ENCODE measurements at places on chromosomes 7 and 10.

- no peak for DNase-seq
Measured at GRCh38 chr7:36058020-36058592, 94.9 kb upstream of the EEPD1 start.

DNA sequence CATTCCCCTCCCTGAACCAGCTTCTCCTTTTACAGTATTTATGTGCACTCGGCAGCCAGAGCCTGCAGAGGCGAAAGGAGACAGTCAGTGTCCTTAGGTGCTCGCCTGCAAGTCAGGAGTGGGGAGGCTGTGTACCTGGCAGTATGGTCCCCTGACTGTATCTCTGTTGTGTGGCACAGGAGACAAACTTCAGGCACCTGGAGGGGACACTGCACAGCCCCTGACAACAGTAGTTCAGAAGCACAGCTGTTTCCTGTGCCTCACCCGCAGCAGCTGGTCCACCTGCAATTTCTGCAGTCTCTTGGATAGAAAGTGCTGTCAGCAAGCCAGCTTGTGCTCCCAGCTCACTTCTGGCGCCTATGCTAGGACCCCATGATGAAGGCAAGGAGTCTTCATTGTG is 73.4 kb upstream of the LAMB4 start:
- no peak for DNase-seq

DNA sequence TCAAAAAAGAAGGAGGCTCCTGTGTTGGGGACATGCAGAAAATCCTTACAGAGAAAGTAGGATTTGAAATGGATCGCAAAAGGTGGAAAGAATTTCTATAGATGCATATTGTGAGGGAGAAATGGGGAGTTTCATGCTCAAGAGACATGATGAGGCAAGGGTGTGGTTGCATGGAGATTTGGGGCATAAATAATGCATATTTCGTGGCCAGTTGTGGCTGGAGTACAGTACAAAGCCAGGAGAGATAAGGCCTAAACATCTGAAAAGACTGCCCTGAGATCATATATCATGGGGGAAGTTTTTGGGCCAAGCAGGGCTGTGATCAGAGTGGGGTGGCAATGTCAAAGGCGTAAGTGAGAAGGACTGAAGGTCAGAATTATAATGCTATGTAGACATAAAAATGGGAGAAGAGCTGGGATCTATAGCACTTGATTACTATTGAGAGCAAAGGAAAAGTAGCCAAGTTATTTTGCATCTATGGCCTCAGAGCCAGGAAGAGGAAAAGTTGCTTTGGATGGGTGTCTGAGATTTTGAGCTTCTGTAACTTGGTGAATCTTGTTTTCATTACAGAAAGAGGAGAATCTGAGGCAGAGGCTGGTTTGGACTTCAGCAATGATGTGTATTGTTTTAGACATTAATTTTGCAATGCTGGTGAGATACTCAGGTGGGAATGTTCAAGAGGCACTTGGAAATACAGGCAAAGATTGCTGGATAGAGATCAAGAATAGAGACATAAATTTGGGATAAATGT is 166.6 kb downstream of the INHBA start:
- no peak for DNase-seq

DNA sequence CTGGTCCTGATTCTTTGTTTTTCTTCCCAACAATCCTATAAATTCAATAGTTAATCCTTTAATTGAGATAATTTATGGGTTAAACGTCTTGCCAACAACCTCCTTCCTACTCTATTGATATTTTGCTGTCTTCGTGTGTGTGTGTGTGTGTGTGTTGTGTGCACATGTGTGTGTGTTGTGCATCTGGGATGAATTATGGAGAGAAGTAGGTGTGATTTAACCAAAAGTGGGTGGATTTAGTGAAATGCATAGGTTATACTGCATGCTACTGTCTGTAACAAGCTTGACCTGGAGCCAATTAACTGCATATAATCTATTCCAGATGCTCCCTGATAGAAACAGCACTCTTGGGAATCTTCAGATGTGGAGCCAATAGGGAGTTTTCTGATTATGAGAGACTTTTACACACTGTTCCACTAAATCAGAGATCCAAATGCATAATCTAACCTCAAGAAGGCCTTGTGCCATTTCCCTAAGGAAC is 61.2 kb downstream of the SEMA3D start:
- DNase-seq = no peak

- no peak for DNase-seq
Measured at GRCh38 chr7:108146070-108146842, 16.1 kb upstream of the LAMB4 start.

GRCh38 chr10:621981-622740 is 67.3 kb downstream of the DIP2C start:
- DNase-seq = no peak

GRCh38 chr10:77068272-77068671 is 569.3 kb downstream of the KCNMA1 start:
- no peak for DNase-seq

- DNase-seq = no peak
Measured at GRCh38 chr7:78448911-78449310, 650.3 kb downstream of the PHTF2 start.

DNA sequence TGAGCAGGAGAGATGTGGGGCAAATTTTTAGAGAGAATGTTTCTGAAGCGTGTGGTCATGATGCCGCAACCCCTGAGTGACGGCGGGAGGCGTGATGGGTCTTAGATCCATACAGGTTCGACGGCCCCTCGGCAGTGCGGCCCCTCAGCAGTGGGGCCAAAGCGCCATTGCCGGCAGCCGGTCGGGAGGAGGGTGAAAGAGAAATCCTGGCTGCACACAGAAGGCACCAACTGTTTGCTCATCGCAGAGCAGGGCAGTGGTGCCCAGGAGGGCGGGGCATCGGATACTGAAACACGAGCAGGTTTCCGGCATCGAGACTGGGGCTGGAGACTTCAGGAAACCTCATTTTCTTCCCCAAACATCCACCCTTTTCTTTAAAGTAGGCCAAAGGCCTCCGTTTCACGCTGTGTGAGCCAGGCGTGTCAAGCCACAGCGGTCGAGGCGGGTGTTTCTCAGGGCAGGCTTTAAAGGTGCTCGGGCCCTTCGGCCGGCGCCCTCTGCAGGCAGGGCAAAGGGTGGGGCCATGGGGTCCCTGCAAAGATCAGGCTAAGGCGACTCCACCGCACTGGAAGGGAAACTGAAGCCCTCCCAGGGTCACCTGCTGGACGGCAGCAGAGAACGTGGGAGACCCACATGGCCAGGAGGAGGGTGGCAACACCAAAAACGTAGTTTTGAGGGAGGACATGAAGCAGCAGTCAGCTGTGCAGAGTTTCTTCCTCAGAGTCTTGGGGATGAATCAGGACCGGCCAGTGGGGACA is 42.0 kb upstream of the PPP2R2D start:
- no peak for DNase-seq

GRCh38 chr7:106770191-106770590 is 94.9 kb upstream of the PIK3CG start:
- no peak for DNase-seq

GRCh38 chr7:103805346-103805745 is 184.1 kb downstream of the RELN start:
- DNase-seq = no peak

DNA sequence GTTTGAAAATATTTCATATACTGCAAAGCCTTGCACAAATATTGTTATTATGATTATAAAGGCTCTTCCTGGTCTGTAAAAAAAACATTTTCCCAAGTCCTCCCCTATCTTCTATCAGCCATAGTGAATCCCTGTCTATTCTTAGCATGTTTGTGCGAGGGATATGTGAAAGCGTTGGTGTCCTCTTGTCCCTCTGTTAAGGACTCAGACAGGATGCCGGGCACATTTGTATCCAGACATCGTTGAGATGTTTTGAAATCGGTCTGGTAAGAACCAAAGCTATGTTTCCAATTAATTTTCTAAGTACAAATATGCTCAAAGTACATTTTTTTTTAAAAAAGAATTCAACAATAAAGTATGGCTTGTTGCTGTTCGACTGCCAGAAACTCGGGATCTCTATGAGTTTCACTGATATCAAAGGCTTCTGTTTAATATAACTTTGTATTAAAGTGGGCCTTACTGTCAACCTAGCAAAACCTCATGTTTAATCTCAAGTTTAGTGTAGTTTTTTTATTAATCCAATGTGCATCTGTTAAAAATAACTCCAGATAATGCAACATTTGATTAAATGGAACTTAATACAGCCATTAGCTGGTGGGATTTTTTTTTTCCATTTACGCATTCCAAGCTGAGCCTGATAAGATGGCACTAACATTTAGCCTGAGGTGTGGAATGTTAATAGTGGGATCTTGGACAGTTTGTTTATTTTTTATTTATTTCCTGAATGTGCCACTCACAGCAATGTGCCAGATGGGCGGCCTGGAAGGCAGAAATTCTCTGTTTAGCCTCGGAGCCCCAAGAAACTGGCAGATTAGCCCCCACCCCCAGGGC is 754.3 kb downstream of the LRMDA start:
- no peak for DNase-seq

DNA sequence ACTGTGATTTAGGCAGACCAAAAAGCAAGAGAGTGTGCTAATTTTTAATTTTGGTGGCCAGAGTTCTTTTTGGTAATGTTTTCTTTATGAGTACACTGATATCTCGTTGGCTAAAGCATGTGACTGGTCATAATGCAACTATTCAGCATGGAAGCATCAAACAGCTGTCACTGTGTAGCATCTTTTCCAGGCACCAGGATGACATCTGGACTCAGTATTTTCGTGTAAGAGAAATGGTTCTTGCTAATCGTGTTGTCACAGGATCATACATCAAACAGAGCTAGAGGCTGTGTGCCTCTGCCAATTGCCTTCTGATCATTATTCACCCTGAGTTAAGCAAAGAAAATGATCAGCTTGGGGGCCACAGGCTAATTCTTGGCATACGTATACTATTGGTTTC is 118.9 kb downstream of the SND1 start:
- DNase-seq = no peak

GRCh38 chr10:88374392-88375175 is 208.5 kb downstream of the RNLS start:
- no peak for DNase-seq

DNA sequence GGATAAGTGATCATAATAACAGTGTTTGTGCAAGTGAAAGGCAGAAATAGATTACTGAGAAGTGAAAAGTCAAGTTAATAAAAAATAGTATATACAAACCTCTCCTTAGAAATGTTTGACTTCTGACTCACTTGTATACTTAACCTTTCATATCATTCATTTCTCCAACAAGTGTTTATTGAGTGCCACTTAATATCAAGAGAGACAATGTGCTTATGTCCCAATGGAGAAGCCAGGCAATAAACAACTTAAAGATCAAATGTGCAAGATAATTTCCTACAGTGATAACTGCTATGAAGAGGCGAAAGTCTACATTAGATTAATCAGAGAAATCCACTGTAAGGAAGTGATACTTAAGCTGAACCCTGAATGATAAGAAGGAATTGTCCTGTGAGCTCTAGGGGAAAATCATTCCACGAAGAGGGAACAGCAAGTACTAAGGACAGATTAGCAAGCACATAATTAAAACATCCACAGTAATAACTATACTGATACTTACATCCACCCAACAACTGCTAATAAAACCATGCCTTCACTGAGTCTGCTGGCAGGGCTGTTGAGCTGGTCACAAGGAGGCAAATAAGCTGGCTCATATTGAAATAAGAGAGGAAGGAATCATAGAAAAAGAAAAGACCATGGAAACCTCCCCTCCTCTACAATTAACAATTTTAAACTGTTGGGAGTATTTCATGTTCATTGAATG is 203.5 kb downstream of the CTNNA3 start:
- DNase-seq = no peak

All from activated gamma-delta T cell (primary cell).